ENCODE measurements at places on chromosomes 5 and 9. TPM values are rescaled to one million over a fixed set of nuclear protein-coding genes. Genes with fewer than 3 reads are reported as not detected.

Gene PCDHB5
- 3.2 TPM for polyA plus RNA-seq

Gene NR2F1-AS1
- polyA plus RNA-seq = 2.7 TPM

Gene PCDHGA3
- polyA plus RNA-seq = 1.0 TPM

Gene LVRN
- polyA plus RNA-seq = 4.1 TPM

GRCh38 chr5:112232667-112233066 is 186.4 kb downstream of the EPB41L4A start:
- DNase-seq = no peak

DNA sequence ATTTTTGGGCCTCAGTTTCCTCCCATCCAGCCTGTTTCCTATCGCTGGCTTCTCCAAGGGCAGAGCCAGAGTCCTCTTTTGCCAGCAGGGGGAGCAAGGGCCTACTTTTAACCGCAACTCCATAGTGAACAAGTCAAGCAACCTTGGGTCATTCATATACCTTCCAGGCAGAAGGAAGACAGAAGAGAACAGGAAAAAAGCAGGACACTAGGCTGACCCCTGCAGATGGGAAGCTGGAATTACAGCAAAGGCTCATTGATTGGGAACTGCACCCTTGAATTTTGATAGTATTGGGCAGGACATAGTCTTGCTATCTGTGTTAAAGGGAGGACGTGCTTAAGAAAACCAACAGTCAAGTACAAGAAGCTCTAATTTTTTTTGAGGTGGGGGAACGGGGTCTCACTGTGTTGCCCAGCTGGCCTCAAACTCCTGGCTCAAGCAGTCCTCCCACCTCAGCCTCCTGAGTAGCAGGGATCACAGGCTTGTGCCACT is 30.1 kb downstream of the QRFP start:
- peak; percentile 70 for DNase-seq

DNA sequence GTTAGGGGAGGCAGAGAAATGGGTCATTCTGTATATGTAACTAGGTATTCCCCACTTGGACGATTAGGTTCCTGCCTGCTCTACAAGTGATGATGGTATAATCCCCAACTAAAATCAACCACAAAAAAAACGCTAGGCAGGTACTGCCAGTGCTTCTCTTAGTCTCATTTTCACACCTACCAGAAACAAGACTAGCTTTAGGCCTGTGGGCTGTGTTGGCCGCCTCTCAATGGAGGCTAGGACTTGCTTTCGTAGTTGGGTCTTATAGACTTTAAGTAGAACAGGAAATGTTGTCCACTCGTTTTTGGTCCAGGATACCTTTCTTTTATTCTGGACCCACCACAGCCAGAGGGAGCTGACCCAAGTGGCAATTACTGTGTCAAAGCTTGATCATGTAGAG is 111.8 kb downstream of the UNC13B start:
- no peak for DNase-seq

DNA sequence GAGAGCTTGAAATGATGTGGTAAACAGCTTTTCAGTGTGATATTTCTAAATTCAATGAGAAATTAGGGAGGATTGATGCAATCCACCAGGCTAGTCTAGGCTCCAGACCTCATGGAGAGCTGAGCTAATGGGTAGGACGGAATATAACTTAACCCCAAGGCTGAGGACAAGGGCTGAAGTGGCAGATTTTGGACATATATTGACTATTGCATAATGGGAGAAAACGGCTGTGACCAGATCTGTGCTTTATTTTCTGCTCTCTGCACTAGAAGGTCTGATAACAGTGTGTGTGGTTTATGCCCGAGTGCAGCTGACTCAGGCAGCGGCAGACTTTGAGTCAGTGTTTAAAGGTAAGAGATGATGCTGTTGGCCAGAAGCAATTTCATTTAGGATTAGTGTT is 70.6 kb downstream of the ACTBL2 start:
- DNase-seq = no peak

- no peak for DNase-seq
These were observed 8.7 kb downstream of the SETD9 start for GRCh38 chr5:56918054-56918453.

GRCh38 chr5:39193553-39194465 is 25.6 kb downstream of the FYB1 start:
- DNase-seq = no peak

GRCh38 chr5:97929383-97929782 is 746.3 kb upstream of the RIOK2 start:
- no peak for DNase-seq

Measured in hindlimb muscle (tissue), 1 donor.